Thoracic aorta (tissue), 2 donors: ENCODE measurements at places on chromosomes 11 and 22.

- no peak for DNase-seq
Measured at GRCh38 chr22:27075891-27076290, 418.5 kb downstream of the MIAT start.

DNA sequence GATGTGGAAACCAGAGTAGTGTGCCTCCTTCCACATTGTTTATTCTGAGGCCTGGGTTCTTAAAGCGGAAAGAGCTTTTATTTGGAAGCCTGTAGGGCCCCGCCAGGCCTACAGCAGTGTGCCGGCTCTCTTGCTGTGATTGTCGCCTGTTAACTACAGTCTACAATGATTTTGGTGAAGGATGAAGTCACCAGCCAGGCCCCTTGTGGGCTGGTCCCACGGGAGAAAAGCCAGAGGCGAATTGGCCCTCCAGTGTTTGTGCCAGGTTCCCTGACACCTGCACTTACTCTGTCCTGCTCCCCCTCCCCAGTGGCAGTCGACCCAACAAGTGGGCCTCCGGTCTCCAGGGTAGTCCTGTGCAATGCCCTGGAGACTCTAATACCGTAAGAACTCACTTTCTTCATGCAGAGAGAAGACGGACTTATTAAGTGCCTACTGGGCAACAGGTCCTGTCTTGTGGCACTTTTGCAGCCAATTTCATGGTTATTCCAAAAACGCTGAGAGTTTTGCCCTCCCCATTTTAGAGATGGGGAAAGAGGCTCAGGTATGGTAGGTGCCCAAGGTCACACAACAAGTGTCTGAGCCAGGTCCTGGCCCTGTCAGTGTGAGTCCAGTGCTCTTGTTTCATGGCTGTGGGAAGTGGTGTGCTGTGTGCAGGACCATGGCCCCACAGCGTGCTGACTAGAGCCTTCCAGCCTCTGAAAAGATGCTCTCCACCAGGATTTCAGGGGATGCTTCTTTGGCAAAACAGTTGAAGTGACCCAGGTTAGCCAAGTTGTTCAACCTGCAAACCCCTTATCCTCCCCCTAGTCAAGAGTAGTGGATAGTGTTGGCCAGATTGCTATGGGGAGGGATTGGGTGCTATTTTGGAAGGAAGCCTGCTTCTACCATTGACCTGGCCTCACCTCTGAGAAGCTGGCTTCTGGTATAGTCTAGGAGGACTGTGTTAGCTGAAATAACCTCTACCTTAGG is 1.4 kb downstream of the MICAL2 start:
- no peak for DNase-seq

DNA sequence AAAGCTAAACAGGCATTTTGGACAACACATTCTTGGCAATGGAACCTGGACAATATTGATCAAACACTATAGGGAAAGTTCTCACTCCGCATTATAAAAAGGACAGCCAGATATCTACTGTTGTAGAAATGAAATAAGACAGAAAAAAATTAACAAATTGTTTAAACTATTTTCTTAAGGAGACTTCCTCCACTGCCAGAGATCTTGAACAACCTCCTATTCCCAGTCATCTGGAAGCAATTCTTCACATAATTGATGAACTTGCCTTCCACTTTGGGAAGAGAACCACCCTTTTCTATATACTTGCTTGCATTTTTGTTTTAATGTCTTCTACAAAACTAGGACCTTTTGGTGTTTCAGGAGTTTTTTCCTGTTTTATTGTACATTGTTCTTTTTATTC is 216.1 kb downstream of the CASP12 start:
- DNase-seq = no peak

- no peak for DNase-seq
Measured at GRCh38 chr11:130000552-130001176, 2.0 kb downstream of the PRDM10 start.

DNA sequence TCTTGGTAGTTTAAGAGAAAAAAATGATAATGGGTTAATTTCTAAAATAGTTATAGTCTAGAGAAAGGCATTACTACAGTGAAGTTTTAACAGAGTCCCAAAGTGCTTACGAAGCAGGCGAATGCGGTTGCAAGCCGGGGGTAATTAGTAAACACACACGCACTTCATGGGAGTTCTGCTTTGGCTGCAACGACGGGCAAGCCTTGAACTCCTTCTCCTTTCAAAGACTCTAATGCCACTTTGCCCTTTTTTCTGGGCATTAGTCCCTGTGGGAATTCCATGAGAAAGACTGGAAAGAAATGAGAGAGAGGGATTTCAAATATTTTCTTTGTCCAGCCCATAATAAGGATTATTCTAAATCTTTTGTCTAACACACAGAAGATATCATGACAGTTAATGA is 66.1 kb downstream of the TENM4 start:
- DNase-seq = no peak

DNA sequence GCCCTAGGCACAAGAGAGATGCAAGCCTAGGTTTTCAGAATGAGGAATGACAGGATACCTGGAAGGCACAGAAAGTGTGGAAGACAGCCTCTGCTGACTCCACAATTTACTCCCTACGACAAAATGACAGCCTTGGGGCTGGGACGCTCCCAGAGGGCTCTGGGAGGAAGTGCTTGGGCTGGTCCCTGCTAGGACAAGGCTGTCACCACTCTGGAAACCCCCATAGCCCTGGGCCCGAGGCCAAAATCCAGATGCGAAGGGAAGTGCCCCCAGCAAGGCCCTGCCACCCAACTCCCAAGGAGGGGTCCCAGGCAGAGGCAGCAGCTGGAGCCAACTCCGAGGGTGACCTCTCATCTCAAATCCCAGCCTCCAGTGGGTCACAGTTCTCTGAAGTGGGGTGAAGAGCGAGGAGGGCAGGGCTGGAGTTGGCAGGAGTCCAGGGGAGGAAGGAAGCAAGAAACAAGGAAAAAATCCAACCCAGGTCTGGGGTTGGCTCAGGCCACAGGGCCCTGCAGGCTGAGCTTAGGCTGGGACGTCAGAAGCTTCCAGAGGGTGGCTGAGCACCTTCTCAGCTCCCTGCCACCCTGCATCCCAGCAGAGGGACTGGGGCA is 6.3 kb upstream of the CDC42EP2 start:
- no peak for DNase-seq
